ENCODE measurements at places on chromosomes 3 and 15.

DNA sequence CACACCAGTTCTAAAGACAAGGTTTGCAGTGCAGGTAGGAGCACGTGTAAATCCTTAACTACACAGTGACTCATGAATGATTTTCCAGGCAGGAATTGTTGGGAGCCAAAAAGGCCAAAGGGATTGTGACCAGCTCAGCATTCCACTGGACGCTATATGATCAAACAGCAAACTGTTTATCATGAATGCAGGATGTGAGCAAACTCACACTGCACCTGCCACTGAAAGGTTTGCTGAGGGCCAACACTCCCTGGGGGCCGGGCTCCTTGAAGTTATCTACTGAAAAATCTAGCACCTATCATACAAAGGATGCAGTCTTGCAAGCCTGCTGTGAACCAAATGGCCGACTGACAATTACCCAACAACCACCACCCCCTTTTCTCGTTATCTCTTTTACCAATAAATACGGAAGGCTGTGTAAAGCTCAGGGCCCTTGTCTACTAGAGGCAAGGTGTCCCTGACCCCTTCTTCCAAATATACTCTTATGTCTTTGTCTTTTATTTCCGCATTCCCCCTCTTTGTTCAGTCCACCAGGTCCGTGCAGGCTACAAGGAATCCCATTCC is 11.5 kb upstream of the DNASE1L3 start:
- DNase-seq, result no peak

DNA sequence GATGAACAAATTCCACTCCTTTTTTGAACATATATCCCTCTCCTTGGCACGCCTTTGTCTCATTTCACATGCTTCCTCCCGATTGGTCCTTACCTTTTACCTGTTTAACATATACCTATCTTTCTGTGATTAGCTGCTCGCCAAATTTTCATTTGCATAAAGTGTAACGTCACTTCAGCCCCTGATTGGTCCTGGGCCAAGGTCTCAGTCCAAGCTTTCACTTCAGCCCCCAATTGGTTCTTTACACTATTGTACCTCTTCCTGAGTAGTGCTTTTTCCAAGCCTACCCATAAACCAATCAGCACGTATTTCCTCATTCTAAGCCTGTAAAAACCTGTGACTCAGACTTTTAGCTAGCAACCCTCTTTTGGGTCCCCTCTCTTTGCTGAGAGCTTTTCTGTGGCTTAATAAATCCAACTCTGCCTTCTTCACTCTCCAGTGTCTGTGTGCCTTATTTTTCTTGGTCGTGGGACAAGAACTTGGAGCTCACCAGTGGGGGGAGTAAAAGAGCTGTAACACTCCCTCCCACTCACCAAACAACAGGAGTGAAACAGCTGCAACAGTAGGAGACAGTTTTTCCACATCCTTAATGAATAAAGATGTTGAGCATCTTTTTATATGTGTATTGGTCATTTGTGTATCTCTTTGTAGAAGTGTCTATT is 584 bp upstream of the XCR1 start:
- no peak for DNase-seq

GRCh38 chr3:97235179-97235578 is 420.8 kb downstream of the EPHA6 start:
- DNase-seq, result no peak

- no peak for DNase-seq
Observed at GRCh38 chr3:129336093-129336706, 57.5 kb downstream of the HMCES start.

DNA sequence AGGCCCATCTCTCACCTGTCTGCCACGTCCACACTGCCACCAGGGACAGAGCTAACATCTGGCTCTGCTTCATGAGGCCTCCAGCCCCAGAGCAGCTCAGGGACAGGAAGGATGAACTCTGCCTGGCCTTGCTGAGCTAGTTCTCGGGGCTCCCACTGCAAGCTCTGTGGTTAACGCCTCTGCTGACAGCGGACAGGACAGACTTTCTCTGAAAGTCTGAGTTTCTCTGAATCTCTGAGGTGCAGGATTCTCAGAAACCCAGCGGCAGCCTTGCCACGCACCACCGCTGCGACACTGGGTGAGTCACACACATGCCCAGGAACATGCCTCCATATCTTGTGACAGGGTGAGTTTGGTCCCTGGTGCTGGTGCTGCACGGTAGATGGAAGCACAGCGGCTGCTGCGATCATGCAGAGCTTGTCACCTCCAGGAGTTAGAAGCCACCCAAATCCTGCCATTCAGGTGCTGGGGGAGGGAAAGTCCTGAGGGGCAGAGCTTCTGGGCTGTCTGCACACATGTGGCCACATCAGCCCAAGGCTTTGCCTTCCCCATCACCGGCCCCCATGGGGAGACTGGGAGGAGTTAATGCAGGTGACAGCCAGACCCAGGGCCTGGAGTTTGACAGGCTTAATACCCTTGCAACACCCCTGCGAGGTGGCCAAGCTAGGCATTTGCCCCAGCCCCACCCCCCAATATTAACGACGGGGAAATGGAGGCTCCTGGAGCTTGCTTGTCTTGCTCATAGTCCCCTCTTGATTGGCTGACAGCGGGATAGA is 267.0 kb downstream of the PLCL2 start:
- DNase-seq, result peak; percentile 82

DNA sequence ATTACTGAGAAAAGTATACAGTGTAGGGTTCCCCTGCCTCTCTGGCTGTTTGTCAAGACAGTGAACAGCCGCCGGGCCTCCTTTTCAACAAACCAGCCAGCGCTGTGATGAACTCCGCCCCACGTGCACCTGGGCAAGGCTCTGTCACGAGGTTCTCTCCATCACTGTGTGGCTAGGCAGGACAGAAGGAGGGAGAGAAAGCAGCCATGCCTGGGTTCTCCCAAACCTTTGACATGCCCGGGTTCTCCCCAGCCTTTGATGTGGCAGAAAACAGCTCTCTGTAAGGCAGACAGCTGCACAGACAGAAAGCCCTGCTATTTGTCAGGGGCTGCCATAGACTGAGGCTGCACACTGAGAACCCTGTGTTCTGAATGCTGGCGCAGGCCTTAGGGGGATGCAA is 101.4 kb upstream of the TRPM1 start:
- no peak for DNase-seq

DNA sequence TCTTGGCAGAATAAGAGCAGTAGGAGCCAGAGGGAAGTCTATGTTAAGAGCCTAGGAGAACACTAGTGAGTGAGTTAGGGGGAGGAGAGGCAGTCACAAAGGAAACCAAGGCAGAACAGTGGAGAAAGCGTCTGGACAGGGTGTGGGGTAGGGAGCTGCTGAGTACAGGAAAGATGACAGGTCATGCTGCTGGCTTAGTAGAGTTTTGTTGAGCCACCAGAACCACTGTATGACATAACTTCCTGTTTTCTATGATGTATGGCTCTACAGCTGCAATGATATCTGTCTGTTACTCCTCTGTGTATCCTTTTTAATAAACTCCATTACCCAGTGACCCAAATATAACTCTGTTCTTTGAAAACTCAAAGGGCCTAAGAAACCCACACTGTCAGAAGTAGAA is 10.6 kb upstream of the STT3B start:
- peak; percentile 32 for DNase-seq

Measured in CD4-positive, alpha-beta memory T cell (primary cell).